ENCODE measurements at places on chromosomes 5 and 9. TPM values are rescaled to one million over a fixed set of nuclear protein-coding genes. Genes with fewer than 3 reads are reported as not detected.

DNA sequence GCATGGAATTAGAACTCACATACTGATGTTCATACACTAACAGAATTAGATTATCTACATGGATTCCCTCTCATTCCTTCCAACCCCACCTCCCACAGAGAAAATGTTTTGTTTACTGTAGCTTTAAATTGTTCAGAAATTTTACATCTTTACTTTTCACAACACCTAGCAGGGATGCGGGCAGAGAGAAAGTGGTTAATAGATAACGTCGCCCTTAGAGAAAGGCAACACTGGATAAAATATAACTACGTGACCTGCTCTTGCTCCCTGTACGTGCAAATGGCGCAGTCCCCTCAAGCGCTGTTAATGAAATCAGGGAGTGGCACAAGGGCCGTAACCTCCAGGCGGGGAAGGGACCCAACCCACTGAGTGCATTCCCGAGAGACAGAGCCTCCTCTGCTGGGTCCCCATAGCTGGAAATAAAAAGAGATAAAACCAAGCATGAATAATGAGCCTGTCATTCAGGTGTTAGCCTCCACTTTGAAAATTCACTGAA, 125.3 kb upstream of the DAPK1 start:
- H3K36me3 ChIP-seq, result no peaks in the 10 kb centered on the region
- H3K27ac ChIP-seq, result no peak overlapping the region
- H3K27me3 ChIP-seq, result no peaks in the 10 kb centered on the region

DNA sequence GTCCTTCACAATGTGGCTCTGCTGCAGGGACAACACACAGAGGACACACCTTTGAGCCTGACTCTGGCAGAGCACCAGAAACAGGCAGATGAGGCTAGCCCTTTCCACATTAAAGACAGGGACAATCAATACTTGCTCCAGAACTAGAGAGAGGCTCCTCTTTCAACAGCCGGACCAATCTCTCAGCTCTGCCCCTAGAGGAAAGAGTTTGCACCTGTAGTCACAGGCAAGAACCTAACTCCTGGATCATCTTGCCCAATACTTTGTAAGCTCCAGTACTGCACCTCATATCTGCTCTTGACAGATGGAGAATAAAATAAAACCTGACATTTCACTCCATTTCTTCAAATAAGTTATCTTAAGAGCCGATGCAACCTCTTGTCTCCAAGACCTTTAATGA, 52.1 kb downstream of the EPB41L4A start:
- H3K27me3 ChIP-seq, result no peaks in the 10 kb centered on the region
- no peaks in the 10 kb centered on the region for H3K4me1 ChIP-seq
- H3K4me3 ChIP-seq, result no peak overlapping the region

Gene DEPDC1B
- total RNA-seq, result 8.4 TPM

DNA sequence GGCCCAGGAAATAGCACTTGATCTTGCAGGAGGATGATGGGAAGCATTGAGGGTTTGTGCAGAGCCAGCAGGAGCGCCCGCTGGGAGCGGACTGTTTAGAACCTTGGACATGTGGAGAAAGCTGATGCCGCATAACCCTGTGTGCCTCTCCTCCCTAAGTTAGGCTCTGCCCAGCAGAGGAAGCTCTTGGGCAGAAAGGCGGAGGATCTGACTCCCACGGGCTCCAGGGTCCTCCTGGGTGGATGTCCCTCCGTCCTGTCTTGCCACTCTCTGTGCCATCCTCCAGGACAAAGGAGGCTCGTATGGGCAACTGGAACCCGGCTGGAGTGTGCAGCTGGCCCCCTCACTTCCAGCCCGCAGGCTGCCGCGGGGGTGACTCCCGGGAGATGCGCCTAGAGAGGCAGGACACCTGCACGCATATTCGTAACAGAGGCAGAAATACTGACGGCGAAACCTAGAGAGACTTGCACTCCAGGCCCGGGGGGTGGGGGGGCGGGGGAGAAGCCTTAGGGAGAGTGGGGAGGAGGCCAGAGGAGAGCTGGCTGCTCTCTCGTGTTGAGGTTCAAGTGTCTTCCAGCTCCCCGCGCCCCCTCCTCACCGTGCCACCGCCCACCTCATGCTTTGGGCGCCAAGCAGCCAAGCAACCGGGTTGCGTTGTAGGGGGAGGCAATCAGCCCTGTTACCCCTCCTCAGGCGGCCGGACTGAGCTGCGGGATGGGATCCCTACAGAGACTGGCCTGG, 5.4 kb upstream of the FOXE1 start:
- no peak for DNase-seq
- no peaks in the 10 kb centered on the region for H3K4me1 ChIP-seq
- H3K27ac ChIP-seq, result no peak overlapping the region
- peaks cover 62% of the 10 kb centered on the region for H3K27me3 ChIP-seq
- H3K36me3 ChIP-seq, result no peaks in the 10 kb centered on the region

- DNase-seq, result no peak
- no peaks in the 10 kb centered on the region for H3K27me3 ChIP-seq
- no peak overlapping the region for H3K4me3 ChIP-seq
- no peaks in the 10 kb centered on the region for H3K36me3 ChIP-seq
- no peaks in the 10 kb centered on the region for H3K4me1 ChIP-seq
Measured at GRCh38 chr9:90727488-90727887, 74.1 kb upstream of the SYK start.

Gene GIN1
- total RNA-seq, result 8.0 TPM

- no peaks in the 10 kb centered on the region for H3K4me1 ChIP-seq
- H3K36me3 ChIP-seq, result no peaks in the 10 kb centered on the region
- H3K4me3 ChIP-seq, result no peak overlapping the region
- DNase-seq, result no peak
Measured at GRCh38 chr5:150651924-150652671, 9.0 kb upstream of the MYOZ3 start.

Gene PPWD1
- 23.5 TPM for total RNA-seq

Gene DRD1
- not detected for total RNA-seq

- H3K36me3 ChIP-seq, result no peaks in the 10 kb centered on the region
- DNase-seq, result no peak
- H3K4me1 ChIP-seq, result no peaks in the 10 kb centered on the region
- no peaks in the 10 kb centered on the region for H3K27me3 ChIP-seq
Measured at GRCh38 chr9:81377320-81377719, 312.0 kb downstream of the TLE1 start.

DNA sequence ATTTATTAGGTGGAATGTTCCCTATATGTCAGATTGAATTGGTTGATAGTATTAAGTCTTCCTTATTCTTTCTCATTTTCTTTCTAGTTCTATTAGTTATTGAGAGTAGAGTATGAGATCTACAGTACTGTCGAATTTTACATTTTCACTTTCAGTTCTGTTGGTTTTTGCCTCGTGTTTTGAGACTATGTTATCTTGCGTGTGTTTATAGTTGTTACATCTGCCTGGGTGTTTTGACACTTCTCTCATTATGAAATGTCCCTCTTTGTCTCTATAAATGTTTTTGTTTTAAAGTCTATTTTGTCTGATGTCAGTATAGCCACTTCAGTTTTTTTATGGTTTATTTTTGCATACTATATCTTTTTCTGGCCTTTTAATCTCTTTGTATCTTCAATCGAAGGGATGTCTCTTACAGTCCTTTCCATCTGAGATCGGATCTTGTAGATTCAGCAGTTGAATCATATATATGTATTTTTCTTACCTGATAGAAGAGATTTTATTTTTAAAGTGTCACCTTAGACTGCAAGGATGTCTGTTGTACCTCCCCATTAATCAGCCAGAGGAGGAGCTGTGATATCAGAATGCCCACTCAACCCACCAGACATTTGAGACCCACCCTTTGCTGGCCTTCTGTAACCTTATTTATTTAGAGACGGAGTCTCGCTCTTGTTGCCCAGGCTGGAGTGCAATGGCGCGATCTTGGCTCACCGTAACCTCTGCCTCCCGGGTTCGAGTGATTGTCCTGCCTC, 20.7 kb downstream of the EHMT1 start:
- no peak for DNase-seq
- H3K36me3 ChIP-seq, result no peaks in the 10 kb centered on the region
- H3K27me3 ChIP-seq, result no peaks in the 10 kb centered on the region
- H3K4me1 ChIP-seq, result peaks cover 9% of the 10 kb centered on the region

GRCh38 chr5:159392871-159393270, 62.6 kb upstream of the IL12B start:
- DNase-seq, result no peak
- H3K27me3 ChIP-seq, result no peaks in the 10 kb centered on the region
- no peaks in the 10 kb centered on the region for H3K4me1 ChIP-seq
- H3K4me3 ChIP-seq, result no peak overlapping the region
- no peak overlapping the region for H3K27ac ChIP-seq
- no peaks in the 10 kb centered on the region for H3K36me3 ChIP-seq

Gene DBN1
- total RNA-seq, result 9.3 TPM

Data from colonic mucosa (tissue), 4 donors.